ENCODE measurements at places on chromosomes 11 and 22.

DNA sequence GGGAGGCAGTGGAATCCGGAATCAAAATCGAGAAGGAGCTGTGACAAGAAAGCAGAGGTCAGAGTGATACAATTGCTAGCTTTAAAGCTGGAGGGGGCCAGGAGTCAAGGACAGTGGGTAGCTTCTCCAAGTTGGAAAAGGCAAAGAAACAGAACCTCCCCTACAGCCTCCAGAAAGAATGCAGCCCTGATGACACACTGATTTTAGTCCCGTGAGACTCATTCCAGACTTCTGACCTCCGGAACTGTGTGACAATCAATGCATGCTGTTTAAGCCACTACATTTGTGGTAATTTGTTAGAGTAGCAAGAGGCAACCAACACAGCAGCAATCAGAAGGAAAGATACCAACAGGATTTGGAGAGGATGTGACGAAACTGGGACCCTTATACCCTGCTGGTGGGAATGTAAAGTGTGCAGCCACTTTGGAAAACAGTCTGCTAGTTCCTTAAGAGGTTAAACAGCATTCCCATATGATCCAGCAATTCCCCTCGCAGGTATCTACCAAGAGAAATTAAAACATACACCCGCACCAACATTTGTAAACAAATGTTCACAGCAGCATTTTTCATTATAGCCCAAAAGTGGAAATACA is 66.7 kb downstream of the DSCAML1 start:
- DNase-seq: no peak

DNA sequence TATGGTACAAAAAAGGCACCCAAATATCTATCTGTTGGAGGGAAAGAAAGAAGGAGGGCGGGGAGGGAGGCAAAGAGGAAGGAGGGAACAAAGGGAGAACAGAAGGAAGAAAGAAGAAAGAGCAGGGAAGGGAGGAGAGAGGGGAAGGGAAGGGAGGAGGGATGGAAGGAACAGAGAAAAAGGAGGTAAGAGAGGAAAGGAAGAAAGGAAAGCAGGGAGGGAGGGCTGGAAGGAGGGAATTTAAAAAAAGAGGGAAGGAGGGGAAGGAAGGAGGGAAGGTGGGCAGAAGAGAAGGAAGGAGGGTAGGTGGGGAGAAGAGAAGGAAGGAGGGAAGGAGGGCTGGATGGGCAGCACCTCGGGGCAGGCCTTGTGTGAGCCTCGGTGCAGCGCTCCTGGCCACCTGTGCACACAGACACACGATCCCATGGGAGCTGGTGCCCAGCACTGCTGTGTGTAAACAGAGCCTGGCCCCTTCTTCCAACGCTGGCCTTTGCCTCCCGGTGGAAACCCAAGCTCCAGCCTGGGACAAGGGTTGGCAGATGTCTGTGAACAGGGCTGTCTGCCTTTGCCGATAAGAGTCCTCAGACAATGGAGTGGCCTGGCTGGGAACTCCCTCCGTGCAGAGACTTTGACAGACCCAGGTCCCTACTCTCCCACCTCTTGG is 23.2 kb downstream of the SMIM38 start:
- DNase-seq: no peak

DNA sequence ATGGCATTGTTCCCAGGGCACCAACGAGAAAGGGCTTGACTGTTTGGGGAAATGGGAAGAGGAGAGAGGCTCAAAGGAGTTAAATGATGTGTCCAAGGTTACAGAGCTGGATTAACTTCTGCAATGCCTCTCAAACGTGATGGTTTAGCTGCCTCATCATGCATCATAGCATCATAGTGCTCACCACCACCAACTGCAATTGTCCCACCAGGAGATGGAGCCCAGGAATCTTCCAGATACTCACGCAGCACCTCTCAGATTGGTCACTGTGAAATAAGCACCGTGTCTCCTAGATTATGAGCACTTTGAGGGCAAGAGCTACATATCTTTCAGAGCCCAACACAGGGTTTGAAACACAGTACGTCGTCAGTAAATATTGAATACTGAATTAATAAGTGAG is 69.2 kb downstream of the PRSS23 start:
- DNase-seq: no peak

DNA sequence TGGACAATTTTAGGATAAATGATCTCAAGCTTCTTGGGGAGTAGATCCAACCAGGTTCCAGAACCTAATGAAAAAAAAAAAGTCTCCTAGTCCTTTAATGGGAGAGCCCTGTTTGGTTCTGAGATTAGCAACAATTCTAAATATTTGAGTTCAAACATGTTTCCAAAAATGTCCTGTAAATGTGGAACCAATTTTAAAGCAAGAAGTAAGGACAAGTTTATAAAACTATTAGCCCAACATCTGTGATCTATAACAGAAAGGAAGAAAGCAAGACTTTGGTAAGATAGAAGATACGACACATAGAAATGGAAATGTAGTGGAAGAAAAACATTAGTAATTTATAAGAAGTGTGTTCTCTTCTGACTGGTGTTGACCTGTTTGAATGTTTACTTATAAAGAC is 79.7 kb upstream of the SLC5A12 start:
- no peak for DNase-seq

DNA sequence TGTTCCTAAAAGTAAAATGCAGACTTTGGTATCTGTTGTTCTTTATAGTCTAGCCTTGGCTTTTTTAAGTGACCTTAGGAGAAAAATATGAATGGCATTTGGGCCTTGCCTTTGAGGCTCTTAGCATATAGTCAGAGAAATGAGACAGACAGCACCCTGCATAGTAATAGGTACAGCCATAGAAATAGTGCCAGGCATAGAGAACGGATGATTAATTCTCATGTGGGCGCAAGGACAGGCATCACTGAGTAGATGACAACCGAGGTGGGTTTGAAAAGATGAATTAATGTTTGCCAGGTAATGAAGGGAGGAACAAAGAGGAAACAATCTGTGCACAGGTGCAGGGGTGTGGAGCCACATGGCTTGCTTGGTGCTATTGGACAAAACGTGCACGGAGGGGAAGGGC is 90.5 kb downstream of the BMAL1 start:
- no peak for DNase-seq

GRCh38 chr11:2248242-2248641 is 22.1 kb downstream of the ASCL2 start:
- no peak for DNase-seq

GRCh38 chr11:22339611-22340010 is 1.4 kb downstream of the SLC17A6 start:
- no peak for DNase-seq

DNA sequence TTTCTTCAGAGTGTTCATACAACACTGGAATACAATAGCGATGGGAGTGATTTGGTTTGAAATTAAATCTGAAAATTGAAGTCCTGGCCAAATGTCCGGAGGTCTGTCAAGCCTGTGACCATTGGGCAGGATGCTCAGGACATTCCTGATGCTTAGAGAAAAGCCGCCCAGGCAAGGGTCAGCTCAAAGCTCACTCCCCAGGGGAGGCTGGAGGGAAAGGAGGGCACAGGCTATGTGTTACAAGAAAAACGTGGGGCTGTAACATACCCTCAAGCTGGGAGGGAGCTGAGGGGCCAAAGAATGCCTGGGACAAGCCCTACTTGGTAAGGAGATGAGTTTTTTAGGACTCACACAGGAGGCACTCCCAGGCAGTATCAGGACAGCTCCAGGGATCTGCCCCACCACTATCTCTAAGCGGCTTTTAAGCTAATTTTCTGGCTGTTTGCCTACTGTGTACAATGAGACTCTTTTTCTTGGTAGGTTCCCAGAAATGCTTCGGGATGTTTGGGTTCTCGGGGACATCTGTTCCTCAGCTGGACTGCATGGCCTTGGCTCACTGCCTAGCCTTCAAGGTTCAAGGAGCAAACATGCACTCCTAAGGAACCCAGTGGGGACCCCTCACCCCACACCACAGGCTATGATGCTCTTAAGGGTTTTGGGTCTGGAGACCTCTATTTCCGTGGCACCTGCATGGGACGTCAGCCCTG is 500.1 kb downstream of the BRD1 start:
- no peak for DNase-seq

DNA sequence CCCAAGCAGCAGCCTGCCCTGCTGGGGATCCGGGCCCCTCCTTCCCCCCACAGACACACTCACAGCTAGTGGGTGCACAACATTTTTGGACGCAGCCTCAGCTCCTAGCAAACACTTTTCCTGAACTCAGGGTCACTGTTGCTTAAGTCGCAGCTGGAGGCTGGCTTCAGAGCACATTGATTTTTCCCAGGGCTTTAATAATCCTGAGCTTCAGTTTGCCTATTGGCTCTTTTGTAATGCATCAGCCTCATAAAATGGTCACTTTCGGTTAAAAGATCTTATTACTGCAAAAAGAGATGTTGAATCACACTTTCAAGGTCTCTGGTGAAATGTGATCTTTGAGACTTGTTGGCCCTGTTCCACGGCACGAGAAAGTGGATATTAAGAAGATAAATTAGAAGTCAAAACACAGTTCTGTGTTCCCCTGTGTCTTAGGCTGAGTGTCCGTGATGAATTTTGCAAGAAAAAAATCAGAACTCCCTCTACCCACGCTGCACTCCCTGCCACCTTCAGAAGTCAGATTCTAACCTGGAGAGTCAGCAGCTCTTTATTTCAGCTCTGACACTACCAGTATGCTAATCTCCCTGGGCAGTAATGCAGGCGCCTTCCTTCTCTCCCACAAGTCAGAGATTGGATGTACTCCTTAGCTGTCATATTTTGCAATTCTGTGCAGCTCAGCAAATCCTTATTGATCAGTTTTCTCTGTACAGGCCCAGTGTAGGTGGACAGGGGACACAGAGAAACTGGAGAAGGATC is 158.2 kb upstream of the E2F8 start:
- no peak for DNase-seq

- no peak for DNase-seq
Measured at GRCh38 chr11:82732734-82733443, 775 bp downstream of the FAM181B start.

GRCh38 chr11:69941546-69942332 is 122.5 kb upstream of the FGF3 start:
- DNase-seq: no peak

- DNase-seq: no peak
Measured at GRCh38 chr22:48734961-48735360, 1092.7 kb downstream of the BRD1 start.

- no peak for DNase-seq
Measured at GRCh38 chr22:49091451-49091850, 736.2 kb downstream of the BRD1 start.

All from stimulated activated CD4-positive, alpha-beta T cell treated with anti-CD3 and anti-CD28 coated beads, TNF-alpha, amount 100 ng/mL, for 1 hour (primary cell).